ENCODE measurements at places on chromosomes 5 and 9. TPM values are rescaled to one million over a fixed set of nuclear protein-coding genes. Genes with fewer than 3 reads are reported as not detected.

PHYHD1 gene
- 15.5 TPM for total RNA-seq

ZMAT2 gene
- total RNA-seq, result 65.8 TPM

TLX3 gene
- not detected for total RNA-seq

IL31RA gene
- total RNA-seq, result not detected

GRCh38 chr9:4680750-4681149, 1.4 kb downstream of the CDC37L1 start:
- no peak for DNase-seq

DNA sequence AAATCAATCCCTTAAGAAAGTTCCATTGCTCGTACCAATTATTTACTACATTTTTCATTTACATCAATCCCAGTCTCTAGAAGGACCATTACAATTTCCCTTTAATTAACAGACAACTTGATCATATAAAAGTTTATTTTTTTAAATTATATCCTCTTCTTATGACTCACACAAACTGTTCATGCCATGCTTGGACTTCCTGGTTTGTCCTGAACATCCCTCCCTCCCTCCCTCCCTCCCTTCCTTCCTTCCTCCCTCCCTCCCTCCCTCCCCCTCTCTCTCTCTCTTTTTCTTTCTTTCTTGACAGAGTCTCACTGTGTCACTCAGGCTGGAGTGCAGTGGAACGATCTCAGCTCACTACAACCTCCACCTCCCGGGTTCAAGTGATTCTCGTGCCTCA, 11.6 kb upstream of the CLTB start:
- no peak for DNase-seq

- no peak for DNase-seq
Observed at GRCh38 chr5:77155179-77155785, 55.2 kb upstream of the PDE8B start.

DNA sequence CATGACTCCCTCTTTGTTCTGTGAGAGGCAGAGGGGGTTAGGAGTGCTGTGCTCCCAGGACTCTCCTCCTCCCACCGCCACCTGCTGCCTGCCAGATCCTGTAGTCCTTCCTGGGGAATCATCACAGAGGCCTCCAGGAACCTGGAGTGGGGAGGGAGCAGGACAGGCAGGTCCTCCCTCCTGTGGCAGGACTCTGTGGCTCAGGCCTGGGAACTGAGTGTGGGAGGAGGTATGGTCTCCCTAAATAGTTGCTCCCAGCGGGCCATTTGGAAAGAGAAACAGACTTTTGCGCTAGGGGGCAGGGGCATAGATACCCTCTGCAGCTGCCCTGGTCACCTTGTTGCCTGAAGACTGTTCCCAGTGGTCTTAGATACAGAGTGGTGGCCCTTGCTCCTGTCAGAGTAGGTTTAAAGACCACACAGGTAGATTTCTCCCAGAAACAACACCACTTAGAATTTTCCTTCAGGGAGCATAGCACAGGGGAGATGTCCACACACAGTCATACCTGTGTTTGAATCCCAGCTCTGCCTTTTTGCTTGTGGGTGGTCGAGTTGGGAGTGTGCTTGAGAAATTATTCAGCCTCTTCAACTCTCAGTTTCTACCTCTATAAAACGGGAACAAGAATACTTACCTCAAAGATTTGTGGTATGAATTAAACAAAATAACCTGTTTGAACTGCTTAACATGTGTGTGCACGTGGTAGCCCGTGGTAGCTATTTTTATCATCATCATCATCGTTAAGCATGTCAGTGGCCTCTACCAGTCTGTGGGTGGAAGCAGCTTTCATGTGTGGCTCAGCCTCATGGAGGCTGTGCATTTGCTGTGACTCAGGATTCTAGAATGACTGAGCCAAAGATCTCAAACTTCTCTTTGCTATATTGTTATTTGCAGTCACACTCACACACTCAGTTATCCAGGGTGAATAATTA, 55.8 kb downstream of the SLC22A5 start:
- no peak for DNase-seq
